ENCODE measurements at places on chromosomes 1 and 21.

GRCh38 chr1:180262628-180263488, 32.8 kb downstream of the LHX4 start:
- DNase-seq: no peak

GRCh38 chr21:37757606-37758376, 158.5 kb downstream of the KCNJ6 start:
- DNase-seq: no peak

DNA sequence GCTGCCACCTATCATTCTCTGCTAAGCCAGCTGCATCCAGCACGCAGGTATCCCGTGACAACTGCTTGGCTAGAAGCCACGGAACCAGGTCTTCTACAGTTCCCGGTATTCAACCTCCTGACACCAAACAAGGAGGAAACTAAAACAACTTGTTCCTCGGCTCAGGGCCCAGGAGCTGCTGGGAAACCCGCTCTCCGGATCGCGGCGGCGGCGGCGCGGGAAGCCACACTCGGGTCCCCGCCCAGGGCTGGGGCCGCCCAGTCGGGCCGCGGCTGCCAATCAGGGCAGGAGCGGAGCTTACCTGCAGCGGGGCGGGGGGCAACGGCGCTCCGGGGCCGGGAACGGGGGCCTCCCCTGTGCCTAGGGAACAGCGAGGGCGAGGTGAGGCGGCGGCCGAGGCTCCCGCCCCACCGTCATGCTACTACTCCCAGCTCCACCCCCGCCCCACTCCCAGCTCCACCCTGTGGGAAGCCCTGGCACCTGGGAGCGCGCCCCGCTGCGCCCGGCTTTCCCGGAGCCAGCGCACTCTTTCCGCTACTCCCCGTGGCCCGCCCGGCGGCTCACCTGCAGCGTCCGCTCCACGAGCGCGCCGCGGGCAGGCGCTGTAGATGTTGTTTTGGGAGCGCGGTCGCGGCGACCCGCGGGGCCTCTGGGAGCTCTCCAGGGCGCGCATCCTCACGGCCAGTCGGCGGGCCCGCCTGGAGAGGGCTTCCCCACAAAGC, 12.1 kb downstream of the IL24 start:
- no peak for DNase-seq

DNA sequence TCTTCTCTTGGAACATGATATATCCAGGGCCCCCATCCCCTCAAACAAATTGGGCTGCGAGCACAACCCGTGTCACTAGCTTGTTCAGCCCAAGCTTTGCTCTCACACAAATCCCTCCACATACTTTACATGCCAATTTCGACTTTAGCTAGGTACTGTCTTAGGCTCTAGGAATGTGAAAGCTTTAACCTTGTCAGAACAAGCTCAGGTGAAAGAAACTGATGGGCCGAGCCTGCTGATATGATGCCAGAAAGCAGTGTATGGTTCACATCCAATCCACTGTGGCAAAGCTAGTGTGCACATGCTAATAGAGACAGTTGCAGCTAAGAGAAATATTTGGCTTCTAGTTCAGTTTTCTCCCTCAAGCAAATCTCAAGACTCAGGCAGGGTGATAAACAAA, 79.5 kb downstream of the TNFSF18 start:
- DNase-seq: no peak

DNA sequence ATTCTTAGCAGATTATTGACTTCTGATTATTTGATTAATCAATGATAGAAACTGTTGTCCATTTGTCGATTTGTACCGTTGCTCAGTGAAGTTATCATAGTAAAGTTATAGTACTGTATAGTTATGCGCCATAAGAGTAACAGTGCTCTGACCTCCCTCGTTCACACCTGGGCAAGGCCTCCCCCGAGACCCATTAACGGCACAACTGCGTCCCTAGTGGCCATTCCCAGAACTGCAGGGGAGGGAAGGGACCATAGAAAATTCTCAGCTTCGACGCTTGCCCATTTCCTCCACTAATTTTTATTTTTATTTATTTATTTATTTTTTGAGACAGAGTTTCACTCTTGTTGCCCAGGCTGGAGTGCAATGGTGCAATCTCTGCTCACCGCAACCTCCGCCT, 334.4 kb downstream of the DSCAM start:
- DNase-seq: no peak

GRCh38 chr21:44872649-44873355, 688 bp downstream of the PTTG1IP start:
- no peak for DNase-seq

- DNase-seq: no peak
These were observed 480.2 kb upstream of the RUNX1 start for GRCh38 chr21:35529171-35529863.

- no peak for DNase-seq
These were observed 38.0 kb downstream of the NUAK2 start for GRCh38 chr1:205283270-205284147.

DNA sequence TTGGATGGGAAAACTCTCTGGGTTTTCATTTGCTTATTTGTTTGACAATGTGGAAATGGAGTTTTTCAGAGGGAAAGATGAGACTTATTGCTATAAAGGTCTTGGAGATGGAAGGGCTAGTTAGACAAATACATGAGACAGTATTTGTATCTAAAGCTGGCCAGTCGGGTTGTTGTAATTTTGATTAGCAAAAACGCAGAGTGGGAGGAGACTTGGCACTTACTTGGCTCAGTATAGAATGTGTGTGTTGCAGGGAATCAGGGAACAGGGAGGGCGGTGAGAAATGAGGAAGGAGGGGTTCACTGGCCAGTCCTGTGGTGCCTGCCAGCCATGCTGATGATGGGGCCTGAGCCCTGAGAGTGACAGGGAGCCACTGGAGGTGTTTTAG, 6.0 kb upstream of the FOXE3 start:
- no peak for DNase-seq

- DNase-seq: no peak
These were observed 349.5 kb downstream of the TGFB2 start for GRCh38 chr1:218694636-218695035.

- DNase-seq: no peak
These were observed 6.0 kb downstream of the LY9 start for GRCh38 chr1:160801836-160802580.
